ENCODE measurements at places on chromosomes 11 and 22.

DNA sequence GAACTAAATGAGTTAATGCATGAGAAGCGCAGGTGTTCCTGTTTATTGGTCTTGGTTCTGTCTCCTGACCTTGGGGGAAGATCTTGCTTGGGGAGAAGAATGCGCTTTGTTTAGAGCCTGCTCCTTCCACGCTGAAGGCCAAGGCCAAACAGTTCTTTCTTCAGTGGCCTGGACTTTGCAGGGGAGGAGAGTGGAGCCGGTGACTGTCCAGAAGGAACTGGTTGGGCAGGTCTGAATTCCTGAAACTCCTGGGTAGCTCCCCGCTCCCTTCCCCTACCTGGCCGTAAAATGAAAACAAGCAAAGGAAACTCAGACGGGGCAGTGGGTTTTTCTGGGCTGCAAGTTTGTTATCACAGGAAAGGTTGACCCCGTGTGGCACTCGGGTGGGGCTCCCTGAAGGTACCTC is 3.6 kb downstream of the ARHGAP8 start:
- no peak for DNase-seq

DNA sequence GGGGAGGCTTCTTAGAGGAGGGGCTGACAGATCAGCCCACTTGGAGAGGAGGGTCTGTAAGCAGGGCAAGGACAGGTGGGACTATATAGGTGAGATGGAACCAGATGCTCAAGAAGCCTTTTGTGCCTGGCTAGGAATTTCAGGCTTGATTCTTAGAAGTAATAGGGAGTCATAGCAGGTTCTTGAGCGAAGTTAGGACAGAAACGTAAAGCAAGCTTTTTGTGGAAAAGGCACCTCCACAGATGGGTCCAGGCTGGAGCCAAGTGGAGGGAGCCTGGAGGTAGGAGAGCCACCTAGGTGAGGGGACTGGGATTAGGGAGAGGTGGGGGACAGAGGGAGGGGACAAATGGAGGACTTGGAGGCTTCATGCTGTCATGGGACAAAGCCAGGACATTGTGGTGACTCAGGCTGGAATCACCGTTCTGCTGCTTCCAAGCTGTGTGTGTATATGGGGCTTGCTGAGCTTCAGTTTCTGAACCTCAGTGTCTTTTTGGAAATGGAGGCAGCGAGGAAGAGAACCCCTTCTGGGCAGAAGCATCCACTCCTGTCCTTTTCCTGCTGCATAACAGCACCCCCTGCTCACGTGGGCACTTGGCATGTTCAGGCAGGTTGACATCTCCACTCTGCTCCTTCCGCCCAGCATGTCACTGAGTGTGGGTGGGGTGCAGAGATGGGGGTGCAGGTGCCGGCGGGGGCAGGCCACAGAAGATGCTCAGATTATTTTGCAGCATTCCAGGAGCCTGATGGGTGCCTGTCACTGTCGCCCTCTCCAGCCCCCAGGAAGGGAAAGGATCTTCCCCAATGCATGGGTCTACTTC is 58.0 kb downstream of the MCM5 start:
- DNase-seq, result no peak

DNA sequence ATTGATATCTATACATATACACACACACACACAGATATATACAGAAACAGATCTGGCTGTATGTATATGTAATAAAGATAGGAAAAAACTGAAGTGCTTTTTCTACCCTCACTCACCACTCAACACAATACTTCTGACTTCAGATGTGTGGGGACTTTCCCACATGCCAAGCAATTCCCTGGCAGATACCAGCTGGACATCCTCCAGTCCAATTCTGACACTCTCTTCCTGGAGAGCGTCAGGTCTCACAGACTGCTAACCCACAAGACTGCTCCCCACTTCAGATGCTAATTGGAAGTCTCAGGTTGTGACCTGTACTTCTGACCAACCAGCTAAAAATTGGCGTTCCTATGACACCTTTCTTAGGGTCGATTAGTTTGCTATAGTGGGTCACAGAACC is 140.6 kb downstream of the ATG16L2 start:
- DNase-seq, result no peak

- no peak for DNase-seq
Measured at GRCh38 chr11:56890584-56891305, 98.0 kb upstream of the OR5AK2 start.

DNA sequence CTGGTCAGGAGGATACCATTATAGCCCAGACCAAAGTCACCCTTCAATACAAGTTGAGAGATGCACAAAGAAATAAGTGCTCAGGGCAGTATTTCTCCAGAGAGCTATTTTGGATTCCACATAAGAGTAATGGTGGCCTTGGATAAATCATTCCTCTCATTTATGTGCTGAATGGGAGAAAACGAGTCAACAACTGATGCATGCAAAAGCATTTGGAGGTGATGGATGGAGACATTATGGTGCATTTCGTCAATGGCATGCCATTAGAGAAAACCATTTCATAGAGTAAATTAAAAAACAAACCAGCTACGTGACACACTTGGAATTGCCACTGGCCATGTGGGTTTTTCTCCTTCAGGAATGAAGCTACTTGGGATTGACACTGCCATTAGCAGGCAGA is 81.2 kb downstream of the ARL14EP start:
- no peak for DNase-seq

DNA sequence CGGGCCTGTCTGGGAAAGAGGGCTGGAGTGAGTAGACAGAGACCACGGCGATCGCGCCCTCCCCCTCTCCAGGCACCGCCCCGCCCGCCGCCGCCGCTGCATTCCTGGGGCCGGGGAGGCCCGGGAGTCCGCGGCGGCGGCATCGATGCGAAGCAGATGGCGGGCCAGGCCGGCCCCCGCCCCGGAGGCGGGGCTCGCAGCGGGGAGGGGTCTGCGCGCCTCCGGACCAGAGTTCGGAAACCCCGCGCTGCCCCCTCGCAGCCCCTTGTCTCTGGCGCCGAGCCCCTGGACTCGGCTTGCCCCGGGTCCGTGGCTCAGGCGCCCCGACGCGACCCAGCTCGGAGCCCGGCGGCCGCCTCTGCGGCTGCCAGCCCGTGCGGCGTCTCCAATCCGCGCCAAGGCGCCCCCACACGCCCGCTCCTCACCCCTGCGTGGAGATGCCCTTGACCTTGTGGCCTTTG is 1.3 kb downstream of the SCARF2 start:
- DNase-seq, result no peak

- no peak for DNase-seq
Measured at GRCh38 chr11:91178366-91178765, 955.5 kb upstream of the CHORDC1 start.

- DNase-seq, result no peak
Measured at GRCh38 chr11:116061322-116061721, 557.1 kb upstream of the CADM1 start.

DNA sequence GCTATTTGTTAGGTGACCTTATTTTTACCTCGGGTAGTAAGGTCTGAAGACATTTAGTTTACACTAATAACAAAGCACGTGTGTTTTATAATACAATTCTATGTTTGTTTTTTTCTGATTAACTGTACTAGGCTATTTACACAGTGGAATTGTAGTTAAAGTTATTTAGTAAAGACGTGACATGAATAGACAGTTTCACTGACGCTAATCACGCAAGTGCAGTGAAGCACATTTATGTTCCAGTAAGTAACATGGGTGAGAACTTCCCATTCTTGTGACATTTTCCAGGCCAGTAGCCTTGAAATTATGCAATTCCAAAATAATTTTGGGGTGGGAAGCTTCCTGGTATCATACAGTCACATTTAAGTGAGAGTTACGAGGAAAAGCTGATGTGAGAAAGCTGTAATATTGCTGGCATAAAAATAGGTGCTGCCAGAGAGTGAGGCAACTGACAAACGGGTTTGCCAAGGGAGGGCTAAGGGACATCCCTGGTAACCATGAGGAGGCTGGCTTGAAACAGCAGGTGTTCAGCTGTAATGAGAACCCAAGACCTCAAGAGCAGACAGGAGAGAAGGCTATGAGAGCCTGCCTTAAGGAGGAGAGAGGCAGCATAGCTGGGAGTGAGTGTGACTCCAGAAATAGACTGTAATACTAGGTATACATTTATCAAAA is 378.8 kb downstream of the DCDC1 start:
- DNase-seq, result no peak

DNA sequence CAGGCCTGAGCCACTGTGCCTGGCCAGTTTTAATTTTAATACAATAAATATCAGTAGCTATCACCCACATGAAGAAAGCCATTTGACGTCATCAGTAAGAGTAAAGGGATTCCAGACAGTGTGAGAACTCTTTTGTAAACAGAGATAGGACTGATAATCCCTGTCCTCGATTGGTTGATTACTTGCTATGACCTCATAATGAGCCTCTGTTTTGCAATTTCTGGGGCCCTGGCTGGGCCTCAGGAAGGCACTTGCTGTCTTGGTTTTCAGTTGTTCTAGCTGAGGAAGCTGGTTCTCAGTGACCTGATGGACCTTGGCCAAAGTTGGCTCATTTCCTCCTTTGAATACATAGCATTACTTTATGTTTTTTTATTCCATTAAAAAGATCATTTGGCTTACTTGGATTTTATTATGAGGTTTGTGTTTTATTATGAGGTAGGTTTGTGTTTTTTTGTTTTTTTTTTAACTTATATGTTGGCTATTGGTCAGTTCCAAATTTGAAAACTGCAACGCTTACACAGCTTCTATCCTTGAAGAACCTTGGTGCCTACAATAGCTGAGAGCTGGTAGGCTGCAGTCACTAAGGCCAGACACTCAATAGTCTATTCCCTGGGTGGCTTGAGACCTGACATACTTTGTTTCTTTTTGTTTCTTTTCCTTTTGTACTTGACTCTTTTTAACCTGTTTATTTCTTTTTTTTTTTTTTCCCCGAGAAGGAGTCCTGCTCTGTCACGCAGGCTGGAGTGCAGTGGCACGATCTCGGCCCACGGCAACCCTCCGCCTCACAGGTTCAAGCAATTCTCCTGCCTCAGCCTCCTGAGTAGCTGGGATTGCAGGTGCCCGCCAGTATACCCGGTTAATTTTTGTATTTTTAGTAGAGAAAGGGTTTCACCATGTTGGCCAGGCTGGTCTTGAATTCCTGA is 20.0 kb downstream of the MARK2 start:
- DNase-seq, result no peak

GRCh38 chr11:59423835-59424234 is 2.4 kb downstream of the OR5A2 start:
- no peak for DNase-seq

GRCh38 chr11:16223558-16223957 is 132.8 kb downstream of the SOX6 start:
- no peak for DNase-seq

DNA sequence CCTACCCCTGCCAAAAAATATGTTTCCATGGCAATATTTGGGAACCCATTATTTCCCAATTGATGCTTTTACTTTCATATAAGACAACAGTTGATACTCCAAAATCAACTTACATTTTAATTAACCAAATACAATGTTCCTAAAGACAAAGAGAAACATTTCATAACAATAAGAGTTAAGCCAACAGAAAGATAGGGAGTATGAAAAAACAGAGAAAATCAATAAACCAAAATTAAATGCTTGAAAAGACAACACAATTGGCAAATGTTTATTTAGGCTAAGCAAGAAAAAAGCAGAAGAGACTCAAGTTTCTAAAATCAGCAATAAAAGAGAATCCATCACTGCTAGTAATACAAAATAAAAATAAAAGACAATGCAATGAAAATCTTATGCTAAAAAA is 123.1 kb upstream of the VPREB1 start:
- DNase-seq, result no peak

DNA sequence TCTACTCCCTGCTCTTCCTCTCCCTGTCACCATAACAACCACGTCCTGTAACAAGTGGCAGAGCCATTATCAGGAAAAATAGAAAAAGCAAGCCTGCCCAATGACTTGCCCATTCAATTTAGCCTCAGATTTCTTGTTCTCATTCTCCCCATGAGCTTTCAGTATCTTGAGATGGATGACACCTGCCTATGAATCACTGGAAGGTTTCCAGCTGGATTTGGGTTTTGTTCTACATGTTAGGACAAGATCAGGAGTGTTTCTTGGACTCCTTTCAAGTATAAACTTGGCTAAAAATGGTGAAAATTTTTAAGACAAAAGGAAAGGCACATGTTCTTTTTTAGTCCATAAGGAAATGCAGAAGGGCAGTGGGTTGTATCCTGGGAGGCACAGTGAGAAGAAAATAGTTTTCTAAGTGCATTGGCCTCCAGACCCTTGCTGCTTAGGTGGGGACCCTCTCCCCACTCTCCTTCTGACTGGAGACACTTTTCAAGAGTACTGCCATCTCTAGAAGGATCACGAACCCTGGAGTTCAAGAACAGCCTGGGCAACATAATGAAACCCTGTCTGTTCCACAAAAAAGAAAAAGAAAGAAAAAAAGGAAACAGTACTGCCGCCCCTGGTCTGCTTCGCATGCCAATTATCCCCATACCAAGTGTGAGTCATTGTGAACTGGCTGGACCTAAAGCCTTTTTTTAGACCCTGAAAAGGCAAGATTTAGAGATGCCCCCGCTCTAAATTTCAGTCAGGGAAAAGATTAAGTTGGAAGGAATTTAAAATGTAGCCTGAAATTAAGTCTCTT is 51.0 kb downstream of the MTNR1B start:
- DNase-seq, result no peak

GRCh38 chr22:20748082-20748481 is 25.8 kb upstream of the SERPIND1 start:
- DNase-seq, result no peak

- no peak for DNase-seq
Measured at GRCh38 chr22:29605527-29605850, 2.1 kb downstream of the NF2 start.

DNA sequence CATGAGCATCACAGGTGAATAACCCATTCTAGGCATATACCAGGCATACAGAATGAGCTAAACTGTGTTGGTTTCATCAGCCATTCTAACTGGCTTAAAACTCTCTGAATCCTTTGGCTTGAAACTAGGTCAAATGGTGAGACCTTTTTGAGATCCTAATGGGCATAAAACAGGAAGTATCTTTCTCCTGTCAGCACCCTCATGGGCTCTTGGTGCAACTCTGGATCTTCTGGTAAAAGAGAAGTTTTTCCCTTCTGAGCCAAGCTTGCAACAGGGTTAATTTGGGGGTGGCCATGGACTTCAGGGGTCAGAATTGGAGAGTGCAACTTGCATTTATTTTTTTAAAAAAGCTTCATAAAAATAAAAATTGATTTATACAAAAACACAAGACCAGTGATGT is 67.9 kb upstream of the GRAMD1B start:
- no peak for DNase-seq

- no peak for DNase-seq
Measured at GRCh38 chr22:23073526-23074229, 3.4 kb downstream of the GNAZ start.

- no peak for DNase-seq
Measured at GRCh38 chr11:105177658-105178057, 38.1 kb upstream of the CARD18 start.
